Activated CD4-positive, alpha-beta T cell treated with anti-CD3 and anti-CD28 coated beads, Interleukin-2, Interleukin-4, amounts not matched to agents 100 ng/mL and 50 ng/mL, durations not matched to agents 16 hours and 8 hours (primary cell): ENCODE measurements at places on chromosomes 4 and X.

DNA sequence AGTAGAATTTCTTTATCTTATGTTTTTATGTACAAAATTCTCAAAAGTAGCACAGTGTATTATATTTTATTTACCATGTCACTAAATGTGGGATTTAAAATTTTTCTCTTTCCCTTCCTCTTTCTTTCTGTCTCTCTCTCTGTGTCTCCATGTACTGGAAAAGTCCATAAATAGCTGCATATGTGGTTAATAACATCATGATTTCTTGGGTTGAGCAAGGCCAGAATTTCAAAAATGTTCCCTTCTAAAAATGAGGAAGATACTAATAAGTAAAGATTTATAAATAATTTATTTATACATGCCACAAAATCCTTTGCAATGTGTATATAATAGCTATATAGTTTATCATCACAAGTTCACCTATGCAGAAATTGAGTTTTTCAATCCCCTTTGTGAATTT, 29.1 kb upstream of the DKK2 start:
- no peak for DNase-seq

GRCh38 chr4:182847576-182848450, 69.4 kb downstream of the DCTD start:
- no peak for DNase-seq

DNA sequence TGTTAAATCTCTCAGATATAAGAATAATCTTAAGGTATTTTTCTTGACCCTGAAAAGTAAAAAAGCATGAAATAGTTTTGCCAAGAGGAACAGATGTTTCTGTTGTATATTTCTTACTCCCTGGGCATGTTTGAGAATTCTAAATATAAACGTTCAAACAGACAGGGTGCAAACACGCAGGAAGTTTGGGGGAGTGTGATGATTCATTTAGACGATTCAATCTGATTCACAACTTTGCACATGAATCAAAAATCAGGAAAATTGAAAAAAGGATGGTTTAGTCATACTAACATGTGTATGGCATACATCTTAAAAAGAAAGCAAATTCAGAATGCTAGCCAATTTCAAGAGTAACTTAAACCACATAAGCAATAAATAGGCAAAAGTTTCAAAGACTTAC, 340.3 kb upstream of the GRID2 start:
- DNase-seq, result peak; percentile 29

GRCh38 chr4:187666034-187666433, 329.5 kb upstream of the ZFP42 start:
- DNase-seq, result no peak
